ENCODE measurements at places on chromosomes 2 and 18. TPM values are rescaled to one million over a fixed set of nuclear protein-coding genes. Genes with fewer than 3 reads are reported as not detected.

The RSAD2 gene
- total RNA-seq: 8.8 TPM

The SERPINB11 gene
- not detected for total RNA-seq

The CRYGC gene
- total RNA-seq: not detected

The OXER1 gene
- 1.3 TPM for total RNA-seq

DNA sequence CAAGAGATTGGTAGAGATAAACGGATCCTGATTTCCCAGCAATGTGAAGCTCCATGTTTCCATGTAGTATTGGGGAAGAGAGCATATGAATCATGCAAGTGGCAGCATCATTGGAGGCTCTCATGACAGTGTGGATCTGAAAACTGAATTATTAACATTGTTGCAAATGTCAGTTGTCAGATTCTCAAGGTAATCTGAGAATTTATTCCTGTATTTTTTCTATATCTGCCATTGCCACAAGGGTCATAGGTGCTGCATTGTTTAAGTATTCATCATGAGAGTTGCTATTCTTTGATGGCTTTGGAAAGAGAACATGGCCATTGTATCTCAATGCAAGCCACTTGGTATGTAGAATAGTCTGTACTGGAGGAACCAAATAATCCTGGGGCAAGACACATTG, 1217.0 kb upstream of the ZEB2 start:
- DNase-seq: no peak

DNA sequence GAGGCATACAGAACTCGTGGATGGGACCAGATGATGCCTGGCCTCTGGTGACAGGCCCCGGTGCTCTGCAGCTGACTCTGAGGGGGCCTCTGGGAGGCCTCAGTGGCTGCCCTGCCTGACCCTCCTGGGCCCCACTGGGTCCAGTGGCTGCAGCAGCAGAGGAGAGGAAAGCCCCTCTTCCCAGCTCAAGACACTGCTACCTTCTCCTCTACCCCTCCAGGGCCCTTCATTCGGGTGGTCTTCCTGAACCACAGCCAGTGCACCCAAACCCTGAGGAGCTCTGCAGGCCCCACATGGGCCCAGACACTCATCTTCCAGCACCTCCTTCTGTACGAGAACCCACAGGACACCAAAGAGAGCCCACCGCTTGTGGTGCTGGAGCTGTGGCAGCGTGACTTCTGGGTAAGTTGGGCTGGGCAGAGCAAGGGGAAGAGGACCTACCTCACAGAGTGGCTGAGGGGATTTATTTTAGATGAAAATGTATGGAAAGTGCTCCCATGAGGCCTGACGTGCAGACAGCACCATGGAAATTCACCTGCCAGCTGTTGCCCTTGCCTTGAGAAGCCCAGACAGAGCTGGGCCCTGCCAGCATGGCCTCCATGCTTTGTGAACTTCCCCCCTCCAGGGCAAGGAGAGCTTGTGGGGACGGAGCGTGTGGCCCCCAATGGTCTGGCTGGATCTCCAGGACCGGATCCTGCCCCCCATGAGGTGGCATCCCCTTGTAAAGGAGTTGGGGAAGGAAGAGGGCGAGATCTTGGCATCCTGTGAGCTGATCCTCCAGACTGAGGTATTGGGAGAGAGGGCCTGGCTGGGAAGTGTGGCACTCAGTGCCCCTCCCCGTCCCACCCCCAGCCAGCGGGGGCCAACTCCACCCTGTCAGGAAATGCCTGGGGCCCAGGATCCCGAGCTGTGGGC, 46.3 kb downstream of the LMAN2L start:
- DNase-seq: no peak

- DNase-seq: no peak
Observed at GRCh38 chr2:217691516-217691915, 311.3 kb downstream of the TNS1 start.

DNA sequence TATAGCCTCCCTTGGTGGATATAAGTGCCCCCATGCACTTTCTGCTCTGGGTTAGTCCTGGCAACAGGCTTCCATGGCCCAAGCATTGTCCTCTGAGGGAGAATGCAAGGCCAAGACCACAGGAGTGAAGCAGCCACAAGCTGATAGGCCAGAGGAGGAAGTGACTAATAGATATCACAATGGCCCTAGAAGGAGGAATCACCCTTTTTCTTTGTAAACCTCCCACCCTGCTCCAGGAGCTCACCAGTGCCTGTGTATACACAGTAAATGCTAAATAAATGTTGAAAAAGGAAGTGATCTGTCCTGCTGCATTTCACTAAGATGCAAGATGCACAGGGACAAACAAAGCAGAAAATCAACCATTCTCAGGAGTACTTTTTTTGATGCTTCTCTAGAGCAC, 49.7 kb upstream of the ABCA12 start:
- DNase-seq: no peak

DNA sequence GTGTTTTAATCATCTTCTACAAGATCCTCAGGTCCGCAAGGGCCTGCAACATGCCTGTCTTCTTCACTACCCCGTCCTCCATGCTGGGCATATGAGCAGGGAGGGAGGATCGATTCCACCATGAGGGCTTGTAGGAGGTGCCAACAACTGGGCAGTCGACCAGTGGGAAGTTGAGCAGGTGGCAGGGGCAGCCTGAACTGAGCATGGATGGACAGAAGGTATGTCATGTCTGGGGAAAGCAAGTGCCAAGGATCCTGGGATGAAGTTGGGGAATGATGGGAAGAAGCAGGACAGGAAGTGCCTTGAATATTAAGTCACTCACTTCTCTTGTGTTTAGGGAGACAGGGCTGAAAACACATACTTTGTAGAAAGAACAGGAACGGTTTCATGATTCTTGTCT, 44.7 kb downstream of the CTIF start:
- peak; percentile 26 for DNase-seq

- no peak for DNase-seq
Observed at GRCh38 chr2:215071676-215072075, 66.8 kb downstream of the ABCA12 start.

- DNase-seq: no peak
Observed at GRCh38 chr2:38260972-38261371, 116.1 kb downstream of the ATL2 start.

DNA sequence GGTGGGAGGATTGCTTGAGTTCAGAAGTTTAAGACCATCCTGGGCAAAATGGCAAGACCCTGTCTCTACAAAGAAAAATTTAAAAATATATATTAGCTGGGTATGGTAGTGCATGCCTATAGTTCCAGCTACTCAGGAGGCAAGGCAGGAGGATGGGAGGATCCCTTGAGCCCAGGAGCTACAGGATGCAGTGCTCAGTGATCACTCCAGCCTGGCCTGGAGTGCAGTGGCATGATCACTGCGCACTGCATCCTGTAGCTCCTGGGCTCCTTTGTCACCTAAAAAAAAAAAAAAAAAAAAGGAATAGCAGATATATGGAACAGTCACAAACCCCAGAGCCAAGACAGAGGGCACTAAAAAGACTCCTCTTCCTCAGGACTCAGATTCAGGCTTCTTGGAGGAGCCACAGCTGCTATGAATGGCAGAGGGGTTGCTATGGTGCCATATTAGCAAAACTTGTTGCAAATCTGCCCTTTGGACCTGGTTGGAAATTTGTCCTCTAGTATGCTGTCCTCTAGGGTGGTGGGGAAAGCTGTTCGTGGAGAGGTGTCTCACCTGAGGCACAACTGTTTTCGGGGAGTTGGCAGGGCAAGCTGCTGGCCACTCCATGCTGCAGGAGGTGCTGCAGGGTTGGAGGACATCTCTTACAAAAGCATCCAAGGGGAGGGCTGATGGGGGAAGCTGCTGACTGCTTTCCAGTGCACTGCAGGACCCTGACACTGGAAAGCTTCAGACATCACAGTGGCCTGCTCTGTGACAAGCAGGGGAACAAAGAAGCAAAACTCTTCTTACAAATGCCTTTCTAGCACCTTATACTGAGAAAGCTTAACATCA, 22.7 kb downstream of the CYP20A1 start:
- DNase-seq: no peak

DNA sequence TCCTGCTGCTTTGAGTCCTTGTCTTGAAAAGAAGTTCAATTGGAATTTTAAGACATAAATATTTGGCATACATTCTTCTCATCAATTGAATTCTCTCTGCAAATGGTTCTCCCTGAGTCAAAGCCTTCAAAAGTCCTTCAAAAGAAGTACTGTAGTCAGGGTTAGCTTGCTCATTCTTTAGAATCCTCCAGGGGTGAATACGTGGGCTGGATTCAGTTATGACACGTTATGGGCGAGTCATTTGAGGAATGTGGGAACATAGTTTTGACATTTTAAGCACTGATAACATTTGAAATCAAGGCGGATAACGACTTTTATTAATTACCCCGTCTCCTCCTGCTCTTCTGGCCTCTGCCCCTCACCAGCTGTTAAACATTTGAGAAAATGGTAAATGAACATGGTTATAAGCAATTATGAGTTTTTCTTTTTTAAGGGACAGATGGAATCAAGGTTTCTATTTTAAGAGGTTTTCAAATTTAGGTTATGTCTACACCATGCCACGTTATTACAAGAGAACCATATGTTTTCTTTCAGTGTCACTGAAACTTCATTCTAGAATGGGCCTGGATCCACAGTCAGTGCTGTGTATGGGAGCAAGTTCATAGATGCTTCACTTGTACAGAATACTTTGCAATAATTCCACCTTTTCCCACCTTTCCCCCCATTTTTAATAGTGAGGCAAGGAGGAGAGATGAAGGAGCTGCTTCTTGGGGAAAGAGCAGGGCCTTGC, 273.1 kb downstream of the TSN start:
- no peak for DNase-seq

DNA sequence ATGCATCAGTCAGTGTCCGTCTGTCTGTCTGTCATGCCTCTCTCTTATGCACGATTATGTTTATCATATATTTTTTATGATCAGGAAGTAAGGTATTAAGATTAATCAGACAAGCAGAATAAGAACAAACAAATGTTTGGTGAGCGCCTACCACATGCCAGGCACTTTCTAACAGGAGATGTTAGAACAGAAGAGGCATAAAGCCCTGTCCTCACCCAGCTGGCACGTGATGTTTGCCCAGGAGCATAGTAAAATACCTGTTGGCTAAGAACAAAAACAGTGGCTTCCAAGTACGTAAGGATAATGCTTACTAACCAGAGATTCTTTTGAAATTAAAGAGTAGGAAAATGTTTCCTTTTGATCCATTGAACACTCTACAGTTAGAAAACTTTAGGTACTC, 380.2 kb upstream of the RAB12 start:
- DNase-seq: no peak

- no peak for DNase-seq
Observed at GRCh38 chr18:6357668-6358067, 57.0 kb downstream of the L3MBTL4 start.

GRCh38 chr2:28768422-28768821, 16.8 kb downstream of the PPP1CB start:
- DNase-seq: no peak

DNA sequence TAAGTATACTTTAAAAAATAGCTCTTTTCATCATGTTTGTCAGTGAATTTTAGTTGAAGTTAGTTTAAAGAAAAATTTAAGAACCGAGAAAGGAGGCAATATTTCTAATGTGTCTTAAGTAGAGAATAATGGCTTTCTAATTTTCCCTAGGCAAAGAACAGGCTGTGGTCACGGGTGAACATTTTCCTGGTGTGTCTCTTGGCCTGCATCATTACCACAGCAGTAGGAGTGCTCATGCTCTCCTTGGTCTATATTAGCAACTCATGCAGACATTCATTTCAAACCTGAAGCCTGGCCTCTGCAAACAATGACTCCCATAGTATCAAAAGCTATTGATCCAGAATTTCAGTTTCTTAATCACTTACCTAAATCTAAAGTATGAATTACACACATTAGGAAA, 57.4 kb downstream of the C18orf54 start:
- DNase-seq: no peak
